ENCODE measurements at places on chromosomes 7 and 10. TPM values are rescaled to one million over a fixed set of nuclear protein-coding genes. Genes with fewer than 3 reads are reported as not detected.

Gene ATE1
- polyA plus RNA-seq: 12.0 TPM

Gene DNAJC1
- 19.9 TPM for polyA plus RNA-seq

Gene SMKR1
- 1.2 TPM for polyA plus RNA-seq

Gene CYP3A4
- polyA plus RNA-seq: 11.1 TPM

Gene KNDC1
- polyA plus RNA-seq: 0.02 TPM

Gene TRPV5
- 0.02 TPM for polyA plus RNA-seq

Gene NRCAM
- polyA plus RNA-seq: 13.9 TPM

Gene MYO3A
- polyA plus RNA-seq: 1.0 TPM

Gene HOXA6
- polyA plus RNA-seq: 0.09 TPM

Gene ADAM8
- 19.2 TPM for polyA plus RNA-seq

Gene CHN2
- 6.5 TPM for polyA plus RNA-seq

Gene RARRES2
- 21.9 TPM for polyA plus RNA-seq

Gene EIF5AL1
- 0.39 TPM for polyA plus RNA-seq

Gene ODAD2
- polyA plus RNA-seq: 0.23 TPM

Gene PHKG1
- 1.7 TPM for polyA plus RNA-seq

Gene CHRM2
- polyA plus RNA-seq: under 0.01 TPM

Gene GAD2
- polyA plus RNA-seq: 0.05 TPM

Gene TMEM225B
- polyA plus RNA-seq: 2.8 TPM

Gene SNX8
- 25.9 TPM for polyA plus RNA-seq

Gene PLXDC2
- 7.1 TPM for polyA plus RNA-seq

Gene DNAJC12
- polyA plus RNA-seq: 2.2 TPM

Gene SLC29A3
- 5.6 TPM for polyA plus RNA-seq

Gene PLEKHS1
- polyA plus RNA-seq: 0.37 TPM

Gene HGF
- polyA plus RNA-seq: 1.2 TPM

Gene MBLAC1
- 2.0 TPM for polyA plus RNA-seq

Gene NUTM2A
- 2.9 TPM for polyA plus RNA-seq

Gene PTF1A
- 0.16 TPM for polyA plus RNA-seq

Gene PPP1R3C
- 1.7 TPM for polyA plus RNA-seq

Gene WDR37
- polyA plus RNA-seq: 14.0 TPM

Gene PALS2
- 3.2 TPM for polyA plus RNA-seq
